ENCODE measurements at places on chromosomes 2 and 18.

DNA sequence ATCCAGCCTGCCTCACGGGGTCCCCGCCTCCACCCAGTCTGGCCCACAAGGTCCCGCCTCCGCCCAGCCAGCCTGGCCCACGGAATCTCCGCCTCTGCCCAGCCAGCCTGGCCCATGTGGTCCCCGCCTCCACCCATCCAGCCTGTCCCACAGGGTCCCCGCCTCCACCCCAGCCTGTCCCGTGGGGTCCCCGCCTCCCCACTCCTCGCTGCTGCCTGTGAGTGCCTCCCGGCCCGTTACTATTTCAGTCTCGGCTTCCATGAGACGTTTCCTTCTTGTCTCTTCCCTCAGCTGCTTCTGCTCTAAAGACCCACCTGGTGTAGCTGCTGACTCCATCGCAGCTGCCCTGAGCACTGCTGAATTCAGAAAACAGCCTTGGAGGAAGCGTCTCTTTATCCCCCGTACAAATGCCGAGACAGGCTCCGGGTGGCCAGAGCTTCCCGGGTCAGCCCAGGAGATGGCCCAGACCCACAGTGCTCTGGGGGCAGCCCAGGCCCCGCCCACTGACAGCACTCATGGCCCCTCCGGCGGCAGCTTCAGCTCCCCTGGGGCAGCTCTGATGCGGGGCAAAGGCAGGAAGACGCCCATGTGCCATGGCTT is 69.8 kb downstream of the NFATC1 start:
- no peak for DNase-seq

GRCh38 chr18:58781627-58782194 is 83.0 kb upstream of the ZNF532 start:
- DNase-seq = peak; percentile 78

DNA sequence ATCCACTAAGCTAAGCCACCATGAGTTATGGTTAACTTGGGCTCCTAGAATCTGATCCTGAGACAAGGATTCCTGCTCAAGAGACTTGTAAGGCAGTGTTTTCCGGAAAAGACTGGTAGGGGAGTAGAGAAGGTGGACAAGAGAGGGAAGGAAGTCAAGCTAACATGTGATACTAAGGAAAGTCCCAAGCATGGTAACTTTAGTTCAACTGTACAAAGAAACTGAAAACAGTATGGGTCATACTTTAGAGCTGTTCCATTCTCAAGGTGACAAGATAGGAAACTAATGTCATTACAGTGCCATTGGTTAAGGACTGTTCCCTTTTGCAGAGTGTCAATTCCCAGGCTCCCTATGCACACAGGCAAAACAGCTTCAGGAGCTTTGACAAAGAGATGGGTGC is 5.8 kb downstream of the MYO5B start:
- DNase-seq = no peak

- DNase-seq = peak; percentile 28
Measured at GRCh38 chr2:16625201-16625729, 40.4 kb downstream of the CYRIA start.

- DNase-seq = no peak
Measured at GRCh38 chr2:3459185-3460015, 59.9 kb downstream of the ADI1 start.

GRCh38 chr2:172496160-172496608 is 59.7 kb upstream of the PDK1 start:
- no peak for DNase-seq

GRCh38 chr2:52629531-52629930 is 1138.1 kb upstream of the CHAC2 start:
- no peak for DNase-seq

DNA sequence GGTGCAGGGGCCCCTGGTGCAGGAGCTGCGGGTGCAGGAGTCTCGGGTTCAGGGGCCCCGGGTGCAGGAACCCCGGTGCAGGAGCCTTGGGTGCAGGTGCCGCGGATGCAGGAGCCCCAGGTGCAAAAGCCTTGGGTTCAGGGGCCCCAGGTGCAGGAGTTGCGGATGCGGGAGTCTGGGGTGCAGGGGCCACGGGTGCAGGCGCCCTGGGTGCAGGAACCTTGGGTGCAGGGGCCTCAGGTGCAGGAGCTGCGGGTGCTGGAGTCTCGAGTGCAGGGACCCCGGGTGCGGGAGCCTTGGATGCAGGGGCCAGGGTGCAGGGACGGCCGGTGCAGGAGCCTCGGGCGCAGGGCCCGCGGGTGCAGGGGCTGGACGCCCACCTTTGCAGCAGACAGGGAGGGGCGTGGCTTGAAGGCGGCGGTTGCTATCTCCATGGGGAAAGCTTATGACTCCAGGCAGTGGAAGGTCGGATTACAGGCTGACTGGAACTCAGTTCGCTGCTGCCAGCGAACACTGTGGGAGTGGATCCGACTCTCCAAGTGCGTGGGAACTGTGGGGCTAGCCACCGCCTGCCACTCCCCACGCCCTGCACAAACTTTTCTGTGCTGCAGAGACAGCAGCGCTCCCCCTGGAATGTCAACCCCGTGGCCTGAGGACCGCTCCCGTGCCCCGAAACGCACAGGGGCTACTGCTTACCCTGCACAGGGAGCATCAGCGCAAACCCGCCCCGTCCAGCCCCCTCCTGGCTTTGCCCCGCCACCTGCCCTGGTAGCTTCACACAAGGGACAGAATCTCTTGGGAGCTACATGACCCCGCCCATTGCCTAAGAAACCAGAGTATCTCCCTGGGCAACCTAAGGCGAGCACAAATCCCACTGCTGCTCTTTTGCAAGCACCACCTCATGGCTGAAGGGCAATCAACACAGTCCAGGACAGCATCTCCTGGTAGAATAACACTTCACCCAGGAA is 40.3 kb downstream of the COPS9 start:
- no peak for DNase-seq

GRCh38 chr2:8582651-8583399 is 99.0 kb upstream of the ID2 start:
- DNase-seq = no peak

DNA sequence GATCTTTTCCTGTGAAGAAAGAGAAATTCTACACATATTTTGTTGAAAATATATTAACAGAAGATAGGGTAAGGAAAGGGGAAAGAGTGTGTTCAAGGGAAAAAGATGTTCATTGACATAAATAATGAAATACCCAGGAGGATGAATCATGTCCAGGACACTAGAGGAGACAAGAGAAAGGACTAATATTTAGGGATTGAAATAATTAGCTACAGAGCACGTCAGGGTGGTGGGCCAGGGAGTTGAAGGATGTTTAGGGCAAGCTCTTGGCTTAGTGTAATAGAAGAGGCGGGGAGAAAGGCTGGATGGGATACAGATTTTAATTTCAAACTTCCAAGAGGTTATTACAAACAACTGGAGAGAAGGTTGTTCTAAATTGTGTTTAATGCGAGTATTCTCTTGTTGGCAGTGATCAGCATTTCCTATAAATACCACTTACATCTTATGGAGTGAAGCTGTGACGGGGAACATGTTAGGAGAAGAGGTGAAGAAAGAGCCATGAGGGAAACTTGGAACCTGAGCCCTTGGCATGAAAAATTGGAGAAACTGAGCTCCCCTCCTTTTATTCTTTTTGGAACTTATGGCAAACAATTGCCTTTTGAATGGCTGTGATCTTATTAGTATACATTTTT is 36.6 kb upstream of the CETN1 start:
- DNase-seq = no peak

Data from endothelial cell (in vitro differentiated cells).